ENCODE measurements at places on chromosomes 1 and 21.

GRCh38 chr1:25643929-25644328 is 27.3 kb downstream of the MAN1C1 start:
- no peak for DNase-seq

DNA sequence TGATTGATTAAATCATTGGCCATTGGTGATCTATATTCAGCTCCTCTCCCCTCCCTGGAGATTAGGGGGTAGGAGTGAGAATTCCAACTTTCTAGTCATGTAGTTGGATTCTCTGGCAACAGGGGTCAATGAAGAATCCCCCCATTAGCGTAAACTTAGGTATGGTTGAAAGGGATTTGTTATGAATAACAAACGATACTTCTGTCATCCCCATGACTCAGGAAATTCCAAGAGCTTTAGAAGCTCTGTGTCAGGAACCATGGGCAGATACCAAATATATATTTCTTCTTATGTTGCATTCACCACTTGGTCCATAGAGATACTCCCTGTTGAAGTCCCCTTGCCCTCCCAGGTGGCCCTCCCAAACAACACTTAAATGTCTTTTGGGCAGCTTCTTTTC is 124.5 kb downstream of the DNM3 start:
- no peak for DNase-seq

DNA sequence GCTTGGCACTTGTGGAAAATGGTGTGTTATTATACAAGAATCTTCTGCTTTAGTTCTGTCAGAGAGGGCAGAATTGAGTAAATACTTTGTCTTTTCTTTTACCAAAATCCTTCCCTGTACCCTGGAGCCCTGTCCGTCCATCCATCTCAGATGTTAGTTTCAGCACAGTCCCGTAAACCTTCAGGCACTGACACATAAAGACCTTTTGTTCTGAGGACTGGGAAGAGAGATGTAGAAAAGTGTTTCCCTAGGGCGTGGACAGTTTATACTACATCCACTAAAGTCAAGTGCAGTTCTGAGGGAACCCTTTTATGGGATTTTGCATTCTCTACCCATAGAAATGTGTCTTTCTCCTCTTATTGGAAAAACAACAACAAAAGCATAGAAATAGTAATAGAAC is 162.4 kb downstream of the PDE4B start:
- DNase-seq: no peak

- DNase-seq: no peak
Observed at GRCh38 chr1:210571356-210572284, 242.9 kb downstream of the HHAT start.

- DNase-seq: peak; percentile 13
Observed at GRCh38 chr1:221729771-221730330, 12.0 kb downstream of the DUSP10 start.

GRCh38 chr1:39642796-39643195 is 3.4 kb upstream of the HEYL start:
- no peak for DNase-seq

GRCh38 chr1:229157480-229157879 is 113.4 kb upstream of the RAB4A start:
- no peak for DNase-seq

GRCh38 chr1:30895944-30896660 is 12.5 kb downstream of the SDC3 start:
- DNase-seq: no peak

DNA sequence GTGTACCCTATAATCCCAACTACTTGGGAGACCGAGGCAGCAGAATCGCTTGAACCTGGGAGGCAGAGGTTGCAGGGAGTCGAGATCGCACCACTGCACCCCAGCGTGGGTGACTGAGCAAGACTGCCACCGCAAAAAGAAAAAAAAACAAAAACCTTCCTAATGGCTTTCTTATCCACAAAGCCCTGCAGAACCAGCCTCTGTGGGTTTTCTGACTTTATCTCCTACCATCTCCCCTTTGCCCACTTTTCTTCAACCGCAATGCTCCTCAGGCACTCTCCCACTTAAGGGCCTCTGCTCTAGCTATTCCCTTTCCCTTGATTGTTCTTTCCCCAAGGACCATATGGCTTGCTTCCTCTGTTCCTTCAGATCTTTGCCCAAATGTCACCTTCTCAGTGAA is 67.9 kb upstream of the PUM1 start:
- no peak for DNase-seq

DNA sequence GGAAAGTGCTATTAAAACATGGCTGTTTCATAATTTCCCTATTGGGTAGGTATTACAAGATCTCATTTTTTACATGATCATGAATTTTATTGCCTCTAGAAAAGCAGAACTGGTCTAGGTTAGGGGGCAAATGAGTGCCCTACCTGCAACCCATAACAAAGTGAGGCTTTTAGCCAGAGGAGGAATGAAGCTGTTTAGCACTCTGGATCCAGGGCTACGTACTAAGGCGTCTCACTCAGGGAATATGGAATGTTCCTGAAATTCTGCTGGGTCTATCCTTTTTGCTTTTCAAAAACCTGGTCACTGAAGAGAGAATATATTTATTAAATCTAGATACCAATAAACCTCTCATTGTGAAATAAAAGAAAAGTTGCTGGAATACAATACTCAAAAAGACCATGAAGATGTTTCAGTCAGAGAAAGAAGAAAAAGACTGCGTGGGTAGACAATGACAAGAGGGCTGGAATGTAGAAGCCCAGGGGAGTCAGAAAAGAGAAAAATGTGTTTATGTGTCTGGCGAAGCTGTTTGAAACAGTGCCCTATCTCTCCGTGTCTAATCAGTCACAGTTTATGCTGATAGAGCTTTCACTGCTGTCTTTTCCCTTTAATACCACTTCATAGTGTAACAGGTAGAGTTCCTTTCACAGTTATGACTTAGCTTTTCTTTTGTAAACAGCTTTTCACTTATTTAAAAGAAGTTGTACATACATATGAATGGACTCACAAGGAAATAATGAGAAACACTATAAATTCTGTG is 25.0 kb upstream of the SYDE2 start:
- DNase-seq: no peak

DNA sequence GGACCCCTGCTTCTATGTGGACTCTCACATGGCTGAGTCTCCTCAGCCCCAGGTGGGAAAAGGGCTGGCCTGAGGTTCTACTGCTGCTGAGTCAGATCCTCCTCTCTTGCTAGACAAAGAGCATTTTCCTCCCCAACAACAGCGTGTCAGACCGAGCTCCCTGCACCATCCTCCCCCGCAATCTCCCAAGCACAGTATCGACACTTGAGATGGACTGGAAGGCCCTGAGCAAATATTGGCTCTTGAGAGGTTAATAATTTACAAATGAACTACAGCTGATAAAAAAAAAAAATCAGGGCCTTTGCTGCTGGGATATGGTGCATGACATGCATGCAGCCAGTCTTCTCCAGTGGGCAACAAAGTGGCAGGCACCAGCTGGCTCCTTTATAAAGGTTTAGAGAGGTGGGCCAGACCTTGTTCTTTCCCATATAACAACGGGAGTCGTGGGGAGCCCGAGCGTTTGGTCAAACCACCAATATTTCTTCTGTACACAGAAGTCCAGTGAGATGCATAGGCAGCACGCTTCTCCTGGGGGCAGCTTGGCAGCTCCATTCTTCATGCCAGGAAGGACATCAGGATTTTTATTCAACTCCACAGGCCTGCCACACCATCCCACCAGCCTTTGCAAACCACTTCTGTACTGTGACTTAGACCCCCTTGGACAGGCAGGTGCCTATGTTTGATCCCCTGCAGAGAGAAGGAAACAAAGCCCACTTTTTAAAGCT is 55.4 kb upstream of the CAMK1G start:
- DNase-seq: no peak

- no peak for DNase-seq
Observed at GRCh38 chr1:181208083-181208482, 119.6 kb downstream of the IER5 start.

- no peak for DNase-seq
Observed at GRCh38 chr1:2151911-2152310, 42.7 kb downstream of the FAAP20 start.

DNA sequence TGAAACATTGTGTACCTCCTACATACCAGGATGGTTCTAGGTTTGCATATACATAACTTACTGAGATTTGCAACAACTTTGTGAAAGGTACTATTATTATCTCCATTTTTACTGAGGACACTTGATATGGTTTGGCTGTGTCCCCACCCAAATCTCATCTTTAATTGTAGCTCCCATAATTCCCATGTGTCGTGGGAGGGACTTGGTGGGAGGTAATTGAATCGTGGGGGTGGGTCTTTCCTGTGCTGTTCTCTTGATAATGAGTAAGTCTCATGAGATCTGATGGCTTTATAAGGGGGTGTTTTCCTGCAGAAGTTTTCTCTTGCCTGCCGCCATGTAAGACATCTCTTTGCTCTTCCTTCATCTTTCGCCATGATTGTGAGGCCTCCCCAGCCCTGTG is 40.1 kb downstream of the IGSF21 start:
- DNase-seq: no peak

DNA sequence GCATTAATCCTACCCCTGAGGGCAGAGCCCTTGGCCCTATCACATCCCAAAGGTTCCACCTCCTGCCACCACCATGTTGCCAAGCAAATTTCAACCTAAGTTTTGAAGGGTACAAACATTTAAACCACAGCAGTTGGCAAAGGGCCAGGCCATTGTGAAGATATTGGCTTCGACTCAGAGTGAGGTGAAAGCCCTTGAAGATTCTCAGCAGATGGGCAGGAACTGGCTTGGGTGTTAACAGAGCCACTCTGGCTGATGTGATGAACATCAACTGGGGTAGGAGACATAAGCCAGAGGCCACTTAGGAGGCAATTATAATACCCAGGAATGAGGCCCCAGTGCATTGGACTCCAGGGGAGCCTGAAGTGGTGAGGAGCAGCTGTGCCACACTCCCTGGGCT is 207.7 kb upstream of the KAZN start:
- no peak for DNase-seq

GRCh38 chr1:5250336-5250735 is 595.9 kb downstream of the AJAP1 start:
- DNase-seq: no peak

GRCh38 chr21:33026878-33027400 is 1.2 kb downstream of the OLIG2 start:
- no peak for DNase-seq

GRCh38 chr1:92441697-92442342 is 44.9 kb downstream of the GFI1 start:
- DNase-seq: no peak

DNA sequence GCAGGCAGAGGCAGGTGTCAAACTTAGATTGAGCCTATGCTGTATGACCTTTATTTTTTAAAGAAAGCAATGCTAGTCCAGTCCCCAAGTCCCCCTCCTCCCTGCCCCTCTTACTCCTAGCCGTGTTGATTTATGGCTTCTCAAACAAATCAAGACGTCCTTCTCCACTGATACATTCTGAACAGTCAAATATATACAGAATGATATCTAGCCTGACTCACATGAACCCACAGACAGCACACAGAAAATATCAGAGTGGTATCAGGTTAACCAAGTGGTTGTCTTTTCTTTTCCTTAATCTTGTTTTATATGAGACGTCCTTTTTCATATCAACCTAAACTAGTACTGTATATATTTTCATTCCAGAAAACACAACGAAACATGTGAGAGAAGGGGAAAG is 13.4 kb downstream of the DAB1 start:
- no peak for DNase-seq

- no peak for DNase-seq
Observed at GRCh38 chr1:161219078-161219892, 4.1 kb downstream of the APOA2 start.

DNA sequence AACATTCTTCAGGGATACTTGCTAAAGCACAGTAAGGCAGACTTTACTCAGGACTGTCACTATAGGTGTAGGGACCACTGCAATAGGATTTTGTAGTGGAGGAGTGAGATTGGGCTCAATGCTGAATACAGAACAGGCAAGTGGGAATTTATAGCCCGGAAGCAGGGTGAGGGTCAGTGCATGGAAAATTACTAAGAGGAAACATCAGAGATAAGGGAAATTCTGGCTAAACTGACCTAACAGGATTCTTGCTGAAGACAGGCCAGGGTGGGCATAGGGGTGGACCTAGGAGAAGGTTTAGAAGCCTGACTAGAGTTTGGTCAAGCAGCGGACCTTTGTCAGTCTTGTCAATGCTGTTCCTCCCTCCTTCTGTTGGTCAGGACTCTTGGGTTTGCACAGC is 20.8 kb upstream of the ZNF362 start:
- no peak for DNase-seq

- no peak for DNase-seq
Observed at GRCh38 chr1:210434223-210434622, 105.5 kb downstream of the HHAT start.

DNA sequence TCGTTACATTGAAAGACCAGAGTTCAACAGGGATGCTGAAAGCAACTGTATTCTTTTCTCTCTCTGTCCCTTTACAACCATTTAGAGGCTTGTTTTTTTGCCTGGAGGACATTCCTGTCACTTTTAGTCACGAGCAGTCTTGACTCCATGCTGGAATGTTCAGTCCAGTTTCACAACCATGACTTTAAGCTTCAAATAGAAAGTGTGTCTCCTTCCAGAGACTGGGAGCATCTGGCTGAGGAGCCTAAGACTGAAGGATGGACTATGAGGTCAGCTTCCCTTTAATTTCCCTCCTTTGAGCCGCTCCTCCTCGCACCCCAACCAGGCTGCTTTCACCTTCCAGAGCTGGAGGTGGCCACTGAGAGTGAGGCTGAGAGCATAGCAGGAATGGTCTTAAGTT is 10.5 kb upstream of the RYR2 start:
- DNase-seq: no peak

DNA sequence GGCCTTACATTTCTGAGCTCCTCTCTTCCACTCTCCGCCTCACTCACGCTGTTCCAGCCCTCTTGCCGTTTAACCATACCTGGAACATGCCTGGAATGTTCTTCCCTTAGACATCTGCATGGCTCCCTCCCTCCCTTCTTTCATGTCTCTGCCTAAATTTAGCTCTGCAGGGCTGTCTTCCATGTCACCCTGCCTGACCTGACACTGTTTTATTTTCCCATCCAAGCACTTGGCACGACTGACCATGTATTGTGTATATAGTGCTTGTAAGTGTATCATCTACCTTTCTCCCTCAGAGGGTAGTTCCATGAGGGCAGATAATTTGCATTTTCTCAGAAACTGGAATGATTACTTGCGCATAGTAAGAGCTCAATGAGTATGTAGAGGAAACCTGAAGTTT is 47.3 kb downstream of the ST6GALNAC3 start:
- DNase-seq: no peak

GRCh38 chr1:240492832-240493440 is 119.0 kb downstream of the GREM2 start:
- no peak for DNase-seq

DNA sequence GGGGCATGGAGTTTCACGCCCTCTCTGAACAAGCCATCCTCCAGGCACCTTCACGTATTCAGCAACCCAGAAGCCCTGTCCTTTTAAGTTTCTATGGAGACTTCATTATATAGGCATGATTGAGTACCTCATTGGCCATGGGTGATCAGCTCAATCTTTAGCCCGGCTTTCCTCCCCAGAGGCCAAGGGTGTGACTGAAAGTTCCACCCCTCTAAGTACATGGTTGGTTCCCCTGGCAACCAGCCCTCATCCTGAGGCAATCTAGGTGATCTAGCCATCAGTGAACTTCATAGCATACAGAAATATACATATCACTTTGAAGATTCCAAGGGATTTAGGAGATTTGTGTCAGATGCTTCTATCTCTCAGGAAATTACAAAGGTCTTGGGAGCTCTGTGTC is 21.3 kb upstream of the DHX9 start:
- DNase-seq: no peak

GRCh38 chr1:209881619-209882018 is 53.8 kb downstream of the UTP25 start:
- no peak for DNase-seq
